ENCODE measurements at places on chromosomes 16 and 17.
A peak's percentile ranks its signal among the peaks of the same experiment; 100 is the strongest.

- no peak for DNase-seq
These were observed 6.3 kb downstream of the SLFN12L start for GRCh38 chr17:35531160-35531559.

- DNase-seq = no peak
These were observed 35.7 kb upstream of the METTL9 start for GRCh38 chr16:21563676-21564075.

DNA sequence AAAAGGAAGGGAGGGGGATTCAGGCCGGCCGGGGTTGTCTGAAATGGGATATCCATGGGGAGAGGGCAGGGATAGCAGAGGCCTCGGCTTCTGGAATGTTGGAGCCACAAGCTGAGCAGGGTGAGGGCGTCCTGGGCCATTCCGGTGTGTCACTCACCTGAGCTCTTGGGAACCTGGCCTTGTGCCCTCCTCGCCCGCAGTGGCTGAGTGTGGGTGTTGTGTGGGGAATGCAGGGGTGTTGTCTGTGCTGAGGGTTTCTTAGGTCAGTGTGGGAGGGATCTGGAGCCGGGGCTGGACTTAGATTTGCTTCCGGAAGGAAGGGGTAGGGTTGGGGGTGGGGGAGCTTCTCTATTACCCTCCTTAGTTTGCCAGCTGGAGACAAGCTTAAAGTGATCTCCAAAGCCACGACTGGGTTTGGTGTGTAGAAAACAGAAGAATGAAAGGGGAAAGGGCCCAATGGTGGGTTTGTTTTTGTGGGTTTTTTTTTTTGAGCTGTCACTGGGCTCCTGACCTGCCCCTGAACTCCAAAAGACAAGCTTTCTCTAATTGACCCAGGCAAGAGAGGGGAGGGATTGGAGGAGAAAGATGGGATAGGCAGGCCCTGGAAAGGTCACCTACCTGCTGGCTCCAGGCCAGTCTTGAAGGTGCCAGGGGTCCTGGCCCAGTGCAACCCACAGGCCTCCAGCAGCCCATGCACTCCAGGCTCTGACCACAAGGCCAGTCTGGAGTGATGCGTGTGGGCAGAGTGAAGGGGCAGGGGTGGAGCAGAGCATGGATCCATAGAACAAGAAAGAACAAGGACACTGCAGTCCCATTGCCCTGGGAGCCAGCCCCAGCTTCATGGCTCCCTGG is at the start of gene SULT1A2:
Gene SULT1A2 (minus strand): TSS at position 211 of the 852 bp plus-strand sequence. CDS start 1,120 bp downstream, outside the sequence.
- no peak for DNase-seq

- DNase-seq = no peak
These were observed 695.3 kb downstream of the WWOX start for GRCh38 chr16:78794581-78795250.

GRCh38 chr17:16353317-16354174 is at the start of gene CENPV:
TSS of gene CENPV (minus strand) at chr17:16353469. CDS start at chr17:16353436, 33 bp downstream.
- no peak for DNase-seq

- no peak for DNase-seq
These were observed 3.4 kb upstream of the MEFV start for GRCh38 chr16:3259836-3260235.

DNA sequence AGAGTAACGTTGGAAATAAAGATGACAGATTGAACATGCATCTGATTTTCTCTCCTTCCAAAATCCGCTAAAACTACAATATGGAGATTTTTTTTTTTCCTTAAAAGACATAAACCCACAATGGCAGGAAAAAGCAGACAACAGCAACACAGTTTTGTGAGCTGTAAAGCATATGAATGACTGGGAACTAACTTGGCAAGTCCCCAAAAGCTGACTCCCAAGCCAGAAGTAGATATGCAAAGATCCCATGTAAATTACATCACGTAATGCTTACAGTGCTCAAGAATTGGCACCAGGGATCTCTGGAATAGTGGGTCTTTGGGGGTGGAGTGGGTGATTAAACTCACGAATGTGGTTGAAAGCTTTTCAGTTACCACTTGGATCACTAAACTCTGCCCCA is 106.6 kb downstream of the ELAC2 start:
- no peak for DNase-seq

- DNase-seq = no peak
These were observed 104.6 kb downstream of the SPAG9 start for GRCh38 chr17:51016099-51016498.

DNA sequence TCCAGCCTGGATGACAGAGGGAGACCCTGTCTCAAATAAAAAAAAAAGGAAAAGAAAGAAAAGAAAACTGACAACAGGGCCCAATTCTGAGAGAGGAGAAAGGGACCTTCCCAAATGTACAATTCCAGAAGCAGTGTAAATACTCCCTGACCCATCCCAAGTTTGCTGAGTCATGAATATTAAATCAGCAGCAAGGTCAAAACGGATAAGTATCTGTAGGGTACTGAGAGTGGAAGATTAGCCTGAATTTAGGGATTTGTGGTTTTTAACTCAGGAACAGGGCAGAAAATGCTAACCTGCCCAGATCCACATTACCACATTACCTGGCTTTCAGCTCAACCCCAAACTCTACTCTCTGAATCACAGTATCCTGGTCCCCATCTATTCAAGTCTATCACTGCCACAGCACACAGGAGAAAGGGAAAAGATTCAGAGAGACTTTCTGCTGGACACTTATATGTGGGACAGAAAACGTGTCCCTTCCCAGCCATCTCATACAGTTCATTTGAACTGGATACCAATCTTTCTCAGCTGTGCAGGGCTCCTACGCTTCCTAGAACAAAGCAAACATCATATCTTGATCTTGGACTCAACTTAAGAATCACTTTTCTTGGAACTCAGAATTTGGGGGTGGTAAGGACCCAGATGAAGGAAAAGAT is 2.9 kb downstream of the FXR2 start:
- no peak for DNase-seq

GRCh38 chr17:79836972-79837887 is 2.0 kb downstream of the CBX4 start:
- DNase-seq = no peak

DNA sequence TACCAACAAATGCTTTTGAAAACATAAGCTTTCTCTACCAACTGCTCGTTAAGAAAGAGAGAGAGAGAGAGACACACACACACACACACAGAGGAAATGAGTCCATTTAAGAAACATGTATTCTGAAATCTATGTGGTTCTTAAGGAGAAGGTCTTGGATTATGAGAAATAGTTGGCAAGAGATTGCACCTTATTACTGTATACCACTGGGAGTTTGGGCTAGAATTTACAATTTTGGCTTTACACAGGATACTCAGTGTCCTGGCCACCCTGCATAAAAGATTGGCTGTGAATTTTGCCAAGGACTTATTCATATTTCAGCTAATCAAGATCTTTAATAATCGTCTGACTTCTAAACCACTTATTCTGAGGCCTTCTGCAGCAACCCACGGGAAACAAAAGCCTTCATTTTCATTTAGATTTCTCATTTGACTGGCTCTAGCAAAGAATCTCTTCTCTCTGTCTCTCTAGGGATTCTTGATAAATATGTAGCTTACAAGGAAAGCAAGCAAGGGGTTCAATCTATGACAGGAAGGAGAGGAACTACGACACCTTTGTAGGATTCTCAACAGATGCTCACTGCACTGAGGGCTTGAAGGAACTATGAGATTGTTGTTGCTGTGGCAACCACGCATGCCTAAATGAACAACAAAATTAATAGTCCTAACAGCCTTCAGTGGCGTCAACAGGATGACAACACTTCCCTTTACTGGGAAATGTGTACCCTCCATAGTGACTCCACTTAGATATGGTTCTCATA is 75.3 kb upstream of the GNAO1 start:
- DNase-seq = peak; percentile 51

GRCh38 chr16:2480948-2481347 is 6.0 kb downstream of the TBC1D24 start:
- DNase-seq = no peak

- DNase-seq = no peak
These were observed 184.0 kb upstream of the RBFOX1 start for GRCh38 chr16:7148606-7149005.

- DNase-seq = no peak
These were observed 35.3 kb downstream of the HIC1 start for GRCh38 chr17:2090210-2090641.

All from NCI-H1436 treated with DMSO at 0.1 percent for 48 hours (cell line).